ENCODE measurements at places on chromosomes 5 and 9.

- DNase-seq = no peak
Measured at GRCh38 chr5:115977988-115978387, 15.7 kb downstream of the LVRN start.

- no peak for DNase-seq
Measured at GRCh38 chr9:91502475-91502874, 78.8 kb upstream of the NFIL3 start.

DNA sequence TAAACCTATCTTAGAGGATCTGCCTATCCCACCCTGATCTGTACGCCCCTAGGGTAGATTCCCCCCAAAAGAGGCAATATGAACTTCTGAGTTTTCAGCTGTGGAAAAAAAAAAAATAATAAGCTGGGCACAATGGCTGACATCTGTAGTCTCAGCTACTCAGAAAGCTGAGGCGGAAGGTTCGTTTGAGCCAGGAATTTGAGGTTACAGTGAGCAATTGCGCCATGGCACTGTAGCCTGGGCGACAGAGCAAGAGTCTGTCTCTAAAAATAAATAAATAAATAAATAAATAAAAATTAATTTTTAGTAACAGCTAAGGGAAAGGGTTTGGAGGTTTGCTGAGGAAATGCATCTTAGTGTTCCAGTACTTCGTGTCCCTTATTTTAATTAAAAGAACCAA lies 21.1 kb upstream of the SLC28A3 start:
- DNase-seq = no peak

DNA sequence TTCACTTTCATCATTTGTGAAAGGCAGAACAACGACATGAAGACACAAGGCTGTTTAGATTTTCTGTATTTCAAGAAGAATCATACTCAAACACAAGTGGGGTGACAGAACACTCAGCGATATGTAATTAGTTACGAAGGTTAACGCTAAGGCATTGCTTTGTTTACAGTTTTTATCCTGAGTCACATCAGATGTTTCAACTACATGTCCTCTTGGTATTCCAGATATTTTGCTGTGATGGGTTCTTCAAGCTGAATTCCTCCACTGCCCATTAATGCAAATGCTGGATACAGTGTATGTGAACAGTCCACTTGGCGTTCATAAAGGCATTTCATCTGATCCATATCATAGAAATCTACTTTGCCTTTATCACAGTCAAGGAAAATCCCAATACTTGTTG lies 43.4 kb downstream of the TRIM36 start:
- DNase-seq = no peak

GRCh38 chr9:74035786-74036185 lies 461.3 kb upstream of the RORB start:
- DNase-seq = no peak

GRCh38 chr5:84825606-84826005 lies 440.9 kb upstream of the EDIL3 start:
- DNase-seq = no peak

- DNase-seq = no peak
Measured at GRCh38 chr5:106312360-106312759, 1358.4 kb downstream of the EFNA5 start.

- DNase-seq = no peak
Measured at GRCh38 chr5:31023105-31023504, 170.4 kb upstream of the CDH6 start.

GRCh38 chr5:155540000-155540595 lies 526.5 kb downstream of the KIF4B start:
- DNase-seq = no peak

DNA sequence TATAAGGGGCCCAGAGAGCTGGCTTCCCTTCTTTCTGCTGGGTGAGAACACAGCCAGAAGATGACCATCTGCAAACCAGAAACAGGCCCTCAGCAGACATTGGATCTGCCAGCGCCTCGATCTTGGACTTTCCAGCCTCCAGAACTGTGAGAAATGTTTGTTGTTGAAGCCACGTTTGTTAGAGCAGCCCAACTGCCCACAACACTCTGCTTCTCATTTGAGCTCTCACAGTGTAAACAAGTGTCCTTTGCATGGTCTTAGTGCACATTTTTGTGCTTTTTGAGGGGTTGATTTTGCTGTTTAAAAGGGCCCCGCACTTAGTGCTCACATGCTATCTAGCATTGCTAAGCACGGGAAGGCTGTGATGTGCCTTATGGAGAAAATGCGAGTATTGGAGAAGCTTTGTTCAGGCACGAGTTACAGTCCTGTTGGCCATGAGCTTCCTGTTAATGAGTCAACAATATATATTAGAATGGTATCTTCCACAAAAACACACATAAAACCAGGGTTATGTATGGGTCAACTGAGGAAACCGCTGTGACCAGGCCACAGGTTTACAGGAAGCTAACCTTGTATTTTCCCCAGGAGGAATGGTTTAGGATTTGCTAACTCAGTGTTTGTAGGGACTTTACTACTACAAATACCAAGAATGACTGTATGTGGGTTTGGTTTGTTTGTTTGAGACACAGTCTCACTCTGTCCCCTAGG lies 11.9 kb downstream of the CMBL start:
- no peak for DNase-seq

DNA sequence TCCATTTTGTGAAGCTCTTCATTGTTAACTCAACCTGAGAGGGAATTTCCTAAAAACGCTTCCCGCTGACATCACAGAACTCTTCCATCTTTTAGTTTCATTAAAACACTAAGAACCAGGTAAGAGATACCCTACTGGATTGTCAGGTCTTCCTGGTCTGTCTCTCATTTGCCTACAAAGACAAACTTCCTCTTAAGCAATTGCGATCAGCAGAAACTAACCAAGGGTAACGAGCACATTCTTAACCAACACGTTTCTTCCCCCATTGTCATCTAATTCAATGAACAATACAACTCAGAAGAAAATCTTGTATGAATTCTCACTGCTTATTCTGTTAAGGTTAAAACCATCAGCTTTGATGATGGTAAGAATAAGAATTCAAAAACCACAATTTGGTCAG lies 6.6 kb downstream of the FBXW11 start:
- DNase-seq = no peak

- no peak for DNase-seq
Measured at GRCh38 chr9:85859765-85860164, 81.2 kb upstream of the NAA35 start.

DNA sequence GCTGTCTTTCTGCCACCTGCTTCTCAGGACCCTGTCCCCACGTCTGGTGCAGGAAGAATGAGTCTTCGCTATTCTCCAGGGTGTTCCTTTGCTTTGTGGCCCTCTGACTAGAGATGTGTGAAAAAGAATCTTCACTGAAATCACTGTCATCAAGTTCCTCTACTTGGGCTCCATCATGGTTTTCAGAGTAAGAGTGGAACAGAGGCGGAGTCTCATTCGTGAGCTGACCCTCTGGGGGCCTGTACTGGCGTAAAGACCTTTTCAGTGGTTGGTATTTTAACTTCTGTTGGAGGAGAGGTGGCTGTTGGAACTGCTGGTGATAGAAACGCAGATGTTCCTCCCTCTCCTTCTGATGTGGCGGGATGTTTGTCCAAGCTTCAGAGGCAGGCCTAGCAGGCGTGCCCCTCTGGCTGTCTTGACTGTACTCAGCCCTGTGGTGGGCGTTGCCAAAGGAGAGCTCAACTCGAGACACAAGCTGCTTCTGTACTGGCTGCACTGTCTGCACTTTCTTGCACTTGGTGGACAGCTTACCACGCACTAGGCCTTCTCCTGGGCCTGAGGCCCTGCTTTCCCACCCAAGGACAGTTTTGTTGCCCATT lies 72.0 kb downstream of the KIF24 start:
- DNase-seq = no peak

DNA sequence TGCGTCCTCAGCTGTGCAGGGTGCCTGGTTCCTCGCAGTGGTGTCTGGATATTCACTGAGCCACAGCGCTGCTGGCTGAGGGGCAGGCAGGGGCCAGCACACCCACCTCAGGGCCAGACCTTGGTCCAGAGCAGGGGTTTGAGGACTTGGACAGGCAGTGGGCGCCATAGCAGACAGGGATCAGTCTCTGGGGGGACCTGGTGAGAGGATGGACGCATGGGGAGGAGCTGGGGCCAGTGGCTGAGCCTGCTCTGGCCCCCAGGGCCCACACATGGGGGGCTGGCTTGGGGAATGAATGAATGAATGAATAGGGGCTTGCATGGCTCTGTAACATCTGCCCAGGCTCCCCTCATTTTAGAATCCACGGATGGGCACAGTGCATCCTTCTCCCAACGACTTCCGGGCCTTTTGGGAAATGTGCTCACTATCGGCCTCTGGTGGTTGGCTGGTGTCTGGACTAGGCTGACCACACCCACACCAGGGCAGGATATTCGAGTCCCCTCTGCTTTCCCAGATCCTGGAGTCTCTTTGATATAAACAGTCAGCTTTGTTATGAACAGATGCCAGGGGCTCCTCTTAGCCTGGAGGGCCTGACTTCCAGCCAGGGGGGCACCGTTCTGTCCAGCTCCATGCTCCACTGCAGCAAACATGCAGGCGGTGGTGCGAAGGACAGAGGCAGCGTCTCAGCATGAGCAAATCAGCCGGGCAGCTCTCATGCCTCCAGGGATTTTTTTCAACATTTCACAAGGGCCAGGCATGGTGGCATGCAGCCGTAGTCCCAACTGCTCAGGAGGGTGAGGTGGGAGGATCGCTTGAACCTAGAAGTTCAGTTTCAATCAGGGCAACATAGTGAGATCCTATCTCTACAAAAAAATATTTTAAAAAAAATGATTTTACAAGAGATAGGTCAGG lies 62.6 kb downstream of the NEK6 start:
- peak; percentile 12 for DNase-seq

DNA sequence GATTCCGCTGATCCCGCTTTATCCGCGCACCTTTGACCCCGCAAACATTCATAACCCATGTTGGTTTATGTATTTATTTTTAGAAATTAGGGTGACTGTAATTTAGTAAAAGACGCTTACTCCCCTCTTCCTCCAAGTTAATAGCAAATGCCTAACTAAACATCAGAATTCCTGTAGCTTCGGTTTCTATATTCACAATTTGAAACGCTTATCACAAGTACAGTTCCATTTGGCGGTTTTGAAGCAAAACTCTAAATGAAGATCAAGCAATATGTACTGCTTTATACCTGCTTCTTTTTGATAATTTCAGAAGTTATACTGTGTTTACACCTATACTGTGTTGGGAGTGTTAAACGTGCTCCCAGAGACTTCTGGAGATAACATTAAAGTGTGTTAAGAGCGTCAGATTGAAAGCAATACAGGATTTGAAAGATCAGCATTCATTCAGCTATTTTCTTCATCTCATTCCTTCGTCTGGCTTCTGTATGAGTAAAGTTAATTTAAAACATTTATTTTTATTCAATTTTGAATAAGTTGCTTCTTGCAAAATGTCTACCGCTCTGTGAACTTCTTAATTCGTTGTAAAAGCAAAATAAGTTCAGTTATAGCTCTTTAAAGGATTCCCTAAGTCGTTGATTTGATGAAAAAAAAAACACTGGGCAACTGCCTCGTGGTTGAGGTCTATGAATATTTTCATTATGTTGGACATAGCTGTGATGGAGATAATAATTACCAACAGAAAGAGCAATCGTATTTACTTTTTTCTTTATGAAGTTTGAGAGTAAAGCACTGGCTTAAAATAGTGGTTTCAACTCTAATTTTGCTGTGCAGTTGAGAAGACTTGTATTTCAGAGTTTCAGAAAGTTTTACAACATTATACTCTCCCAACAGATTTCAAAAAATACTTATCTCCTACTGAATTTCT lies 2.5 kb downstream of the PRDM6 start:
- DNase-seq = no peak

All from stimulated activated CD4-positive, alpha-beta T cell treated with anti-CD3 and anti-CD28 coated beads, Interleukin-1b, Interleukin-23, amount 100 ng/mL, for 1 hour (primary cell).